ENCODE measurements at places on chromosomes 2 and 18.

- no peak for DNase-seq
Measured at GRCh38 chr2:109474319-109474825, 139.4 kb downstream of the SEPTIN10 start.

DNA sequence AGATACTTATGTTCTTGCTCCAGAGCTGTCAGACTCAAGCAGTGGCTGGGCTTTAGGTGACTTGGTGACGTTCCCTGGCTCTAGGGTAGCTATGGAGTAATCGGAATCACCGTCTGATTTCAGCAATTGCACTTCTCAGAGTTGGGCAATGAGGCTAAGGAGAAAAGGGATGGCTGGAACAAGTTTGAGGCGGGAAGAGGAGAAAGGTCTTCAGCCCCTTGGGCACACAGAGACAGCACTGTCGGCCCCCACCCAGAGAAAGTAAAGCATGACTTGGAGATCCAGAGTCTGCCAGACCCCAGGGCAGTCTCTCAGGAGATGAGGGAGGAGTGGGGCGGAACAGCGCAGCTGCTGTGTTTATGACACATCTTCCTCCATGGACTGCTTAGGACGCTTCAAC lies 114.5 kb downstream of the KLHL29 start:
- DNase-seq: no peak

- no peak for DNase-seq
Measured at GRCh38 chr2:26576565-26577441, 64.4 kb downstream of the CIB4 start.

DNA sequence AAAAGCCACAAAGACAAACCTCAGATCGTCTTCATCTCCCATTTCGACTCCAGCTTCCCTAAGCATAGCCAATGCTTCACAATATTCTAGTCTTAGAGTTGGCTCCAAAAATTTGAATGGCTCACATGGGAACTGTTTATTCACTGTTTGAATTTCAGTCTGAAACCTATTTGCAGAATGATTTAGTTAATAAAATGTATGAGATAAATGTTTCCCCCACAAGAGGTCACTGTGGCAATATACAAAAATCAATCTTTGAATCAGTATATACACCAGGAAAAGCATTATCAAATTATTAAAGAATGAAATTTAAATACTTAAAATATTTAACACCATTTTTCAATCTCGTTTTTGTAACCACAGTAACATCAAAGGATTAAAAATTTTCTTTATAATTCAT lies 40.0 kb upstream of the MCM6 start:
- no peak for DNase-seq

Measured in stimulated activated CD8-positive, alpha-beta memory T cell treated with anti-CD3 and anti-CD28 coated beads, Interleukin-7, amount 100 ng/mL, for 1 hour (primary cell).